ENCODE measurements at places on chromosomes 1 and 21.

GRCh38 chr21:38531591-38531990, 33.3 kb upstream of the ERG start:
- no peak for DNase-seq

DNA sequence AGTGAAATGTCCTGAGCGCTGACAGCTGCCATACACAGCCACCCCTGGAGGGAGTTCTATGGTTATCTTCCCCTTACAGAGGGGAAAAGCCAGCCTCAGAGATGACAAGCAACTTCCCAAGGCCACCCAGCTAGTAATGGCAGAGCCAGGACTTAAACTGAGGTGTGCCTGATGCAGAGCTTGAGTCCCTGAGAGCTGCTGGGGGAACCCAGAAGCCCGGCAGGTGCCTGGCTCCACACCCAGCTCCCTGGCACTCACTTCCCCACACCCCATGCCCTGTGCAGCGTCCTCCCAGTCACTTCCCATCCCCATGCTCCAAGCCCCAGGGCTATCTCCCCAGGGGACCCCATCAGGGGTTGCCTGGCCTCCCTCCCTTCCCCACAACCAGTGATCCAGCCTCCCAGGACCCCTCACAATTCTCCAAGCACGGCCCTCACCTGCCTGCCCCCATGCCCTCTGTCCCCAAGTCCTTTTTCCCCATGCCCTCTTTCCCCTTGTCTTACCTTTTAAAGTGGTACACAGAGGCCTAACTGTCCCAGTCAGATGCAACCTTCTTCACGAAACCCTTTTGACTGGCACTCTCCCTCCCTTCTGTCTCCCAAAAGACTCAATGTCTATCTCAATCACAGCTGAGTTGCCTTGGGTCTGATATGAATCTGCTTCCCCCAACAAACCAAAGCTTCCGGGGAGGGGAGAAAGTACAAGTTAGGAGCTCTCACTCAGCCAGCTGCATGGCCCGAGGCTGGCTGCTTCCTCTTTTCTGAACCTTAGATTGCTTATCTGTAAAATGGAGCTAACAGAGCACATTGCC, 39.8 kb upstream of the LRP8 start:
- no peak for DNase-seq

DNA sequence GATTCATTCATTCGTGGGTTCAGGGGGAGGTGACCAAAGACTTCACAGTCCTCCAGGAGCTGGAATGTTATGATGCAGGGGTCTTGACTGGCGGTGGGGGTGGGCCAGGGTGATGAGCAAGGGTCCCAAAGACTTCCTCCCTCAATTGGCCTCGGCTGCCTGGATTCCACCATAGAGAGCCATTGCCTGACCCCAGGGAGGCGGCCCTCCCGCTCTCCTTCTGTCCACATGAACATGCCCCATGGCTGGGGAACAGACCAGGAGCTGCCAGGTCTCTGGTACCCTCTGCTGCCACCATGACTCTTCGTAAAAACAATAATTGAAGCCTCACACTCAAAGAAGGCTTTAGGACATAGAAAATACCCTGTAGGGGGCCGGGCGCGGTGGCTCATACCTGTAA, 102.5 kb upstream of the CASZ1 start:
- DNase-seq, result no peak

DNA sequence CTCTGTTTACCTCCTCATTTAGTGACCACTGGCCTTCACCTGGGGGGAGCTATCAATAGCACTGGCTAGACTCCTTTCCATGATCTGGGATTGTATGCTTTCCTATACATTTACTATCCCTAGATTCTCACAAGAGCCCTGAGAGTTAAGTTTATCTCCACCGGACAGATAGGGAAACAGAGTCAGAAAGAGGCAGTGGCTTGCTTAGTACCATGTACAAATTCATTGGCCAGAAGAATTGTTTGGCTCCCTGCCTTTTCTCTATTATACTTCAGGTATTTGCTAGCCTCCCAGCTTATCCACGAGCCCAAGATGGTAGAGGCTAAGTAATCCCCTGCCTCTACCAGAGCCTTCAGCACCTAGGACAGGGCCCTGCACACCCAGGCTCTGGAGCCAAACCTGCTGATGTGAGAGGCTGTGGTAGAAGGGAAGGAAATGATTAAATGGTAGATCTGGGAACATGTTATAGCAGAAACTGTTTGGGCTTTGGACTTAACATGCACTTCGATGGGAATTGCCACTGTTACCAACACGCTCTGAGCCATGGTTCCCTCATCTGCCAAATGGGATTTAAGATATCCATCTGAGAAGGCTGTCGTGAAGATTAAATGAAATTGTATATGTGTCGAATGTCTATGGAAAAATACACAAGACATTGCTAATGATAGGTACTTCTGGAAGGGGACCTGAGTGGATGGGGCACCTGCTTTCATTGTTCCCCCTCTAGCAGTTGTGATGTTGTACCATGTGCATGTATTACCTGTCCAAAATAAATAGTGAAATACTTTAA, 3.1 kb upstream of the BLACAT1 start:
- DNase-seq, result peak; percentile 34
